OCI-M1 (cell line): ENCODE measurements at places on chromosomes 1 and 21.

- no peak for DNase-seq
Measured at GRCh38 chr1:161179698-161180097, 2.4 kb upstream of the B4GALT3 start.

DNA sequence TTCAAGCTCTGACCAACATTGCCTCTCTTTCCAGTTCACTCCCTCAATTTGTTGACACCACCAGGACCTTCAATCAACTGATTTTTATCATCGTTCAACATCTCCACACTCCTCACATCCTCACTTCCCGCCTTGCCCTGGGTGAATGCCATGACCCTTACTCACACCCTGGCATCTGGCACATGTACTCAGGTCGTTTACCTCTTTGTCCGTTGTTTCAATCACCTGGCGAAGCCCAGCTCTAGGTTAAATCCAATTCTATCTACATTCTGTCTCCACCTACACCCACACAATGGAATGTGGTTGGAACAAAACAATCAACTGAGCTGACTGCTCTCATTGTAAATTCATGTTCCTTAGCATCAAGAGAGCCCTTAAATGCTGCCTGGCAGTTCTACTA is 24.2 kb upstream of the TBX15 start:
- DNase-seq: no peak

DNA sequence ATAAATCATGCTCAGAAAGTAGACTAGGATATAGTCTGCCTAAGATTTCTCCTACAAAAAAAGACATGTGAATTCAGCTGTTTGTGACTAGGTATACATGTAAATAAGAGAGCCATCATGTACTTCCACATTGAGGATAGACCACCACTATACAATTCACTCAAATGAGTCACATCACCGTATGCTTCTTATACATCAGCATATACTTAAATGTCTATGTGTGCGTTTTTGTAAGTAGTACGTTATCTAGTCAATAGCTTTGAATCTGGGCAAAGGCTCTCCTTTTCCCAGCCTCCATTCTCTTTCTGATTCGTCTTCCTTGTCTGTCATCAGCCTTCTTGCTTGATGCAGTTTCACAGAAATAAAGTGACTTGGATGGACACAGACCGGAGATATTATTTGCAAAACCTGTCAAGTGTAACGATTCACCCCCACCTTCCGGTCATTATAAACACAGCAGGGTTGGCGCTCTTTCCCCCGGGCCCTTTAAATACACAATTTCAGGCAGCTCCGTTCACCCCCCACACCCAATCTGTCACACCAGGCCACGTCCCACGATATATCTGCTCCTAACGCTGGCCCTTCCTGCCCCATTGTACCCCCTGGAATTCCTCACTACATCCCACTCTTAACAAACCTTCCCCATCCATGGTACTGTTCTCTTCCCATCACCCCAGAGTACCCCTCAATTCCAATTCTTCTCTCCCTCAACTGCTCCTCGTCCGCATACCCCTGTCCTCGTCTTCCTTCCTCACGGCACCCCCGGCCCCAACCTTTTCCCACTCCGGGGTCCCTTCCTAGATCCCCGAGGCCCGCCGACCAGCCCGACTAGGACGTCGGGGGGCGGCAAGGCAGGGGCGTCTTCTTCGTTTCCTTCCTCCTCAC is 636 bp downstream of the VAMP4 start:
- DNase-seq: peak; percentile 86

- DNase-seq: no peak
Measured at GRCh38 chr1:35111106-35111505, 31.9 kb downstream of the ZMYM1 start.

- peak; percentile 68 for DNase-seq
Measured at GRCh38 chr1:158496374-158496773, 24.4 kb downstream of the OR10R2 start.
